Aorta (tissue), 5 donors: ENCODE measurements at places on chromosomes 11 and 22. TPM values are rescaled to one million over a fixed set of nuclear protein-coding genes. Genes with fewer than 3 reads are reported as not detected.

DNA sequence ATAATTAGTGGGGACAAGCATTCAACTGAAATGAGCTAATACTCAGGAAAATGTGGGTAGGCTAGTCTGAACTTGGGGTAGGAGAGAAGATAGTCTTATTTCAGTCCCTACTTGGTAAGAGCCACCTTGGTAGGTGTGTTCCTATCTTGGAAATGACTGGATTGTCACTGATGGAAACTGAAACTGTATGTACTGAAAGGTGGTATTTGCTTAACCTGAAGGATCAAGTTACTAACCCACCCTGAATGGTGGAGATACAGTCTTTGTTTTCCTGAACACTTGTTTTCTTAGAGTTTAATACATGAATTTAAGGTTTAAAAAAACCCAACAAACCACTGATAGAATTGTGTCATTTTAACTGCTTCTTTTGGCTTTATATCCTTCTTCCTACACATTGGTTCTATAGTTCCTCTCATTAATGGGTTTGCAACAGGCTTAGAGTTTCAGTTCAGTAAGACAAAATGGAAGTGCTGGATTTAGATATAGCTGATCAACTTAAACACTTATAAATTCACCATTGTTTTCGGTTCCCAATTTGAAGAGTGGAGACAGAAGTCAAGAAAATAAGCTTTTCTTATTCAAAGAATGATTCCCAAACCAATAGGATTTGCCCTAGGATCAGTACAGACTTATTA lies 4.2 kb downstream of the FAR1 start:
- H3K27me3 ChIP-seq = no peaks in the 10 kb centered on the region
- no peak overlapping the region for H3K27ac ChIP-seq
- DNase-seq = no peak
- H3K4me1 ChIP-seq = no peaks in the 10 kb centered on the region
- H3K36me3 ChIP-seq = no peaks in the 10 kb centered on the region
- no peak overlapping the region for H3K4me3 ChIP-seq

DNA sequence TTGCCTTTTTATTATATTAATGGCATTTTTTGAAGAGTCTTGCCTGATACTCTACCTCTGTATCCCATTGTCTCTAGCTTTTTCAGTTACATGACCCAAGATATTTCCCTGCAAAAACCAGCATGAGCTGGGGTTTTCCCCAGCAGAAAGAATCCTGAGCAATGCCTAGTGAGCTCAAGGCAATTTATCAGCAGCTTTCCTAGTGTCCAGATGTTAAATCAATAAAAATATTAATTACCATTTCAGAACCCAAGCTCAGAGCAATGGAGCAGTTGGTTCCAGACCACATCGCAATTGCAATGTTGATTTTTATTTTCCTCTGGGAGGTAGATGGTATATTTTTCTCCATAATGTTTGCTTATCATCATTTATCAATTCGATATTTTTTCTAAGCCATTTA lies 137.2 kb downstream of the RAB38 start:
- no peaks in the 10 kb centered on the region for H3K27me3 ChIP-seq
- H3K27ac ChIP-seq = no peak overlapping the region
- no peak for DNase-seq

DNA sequence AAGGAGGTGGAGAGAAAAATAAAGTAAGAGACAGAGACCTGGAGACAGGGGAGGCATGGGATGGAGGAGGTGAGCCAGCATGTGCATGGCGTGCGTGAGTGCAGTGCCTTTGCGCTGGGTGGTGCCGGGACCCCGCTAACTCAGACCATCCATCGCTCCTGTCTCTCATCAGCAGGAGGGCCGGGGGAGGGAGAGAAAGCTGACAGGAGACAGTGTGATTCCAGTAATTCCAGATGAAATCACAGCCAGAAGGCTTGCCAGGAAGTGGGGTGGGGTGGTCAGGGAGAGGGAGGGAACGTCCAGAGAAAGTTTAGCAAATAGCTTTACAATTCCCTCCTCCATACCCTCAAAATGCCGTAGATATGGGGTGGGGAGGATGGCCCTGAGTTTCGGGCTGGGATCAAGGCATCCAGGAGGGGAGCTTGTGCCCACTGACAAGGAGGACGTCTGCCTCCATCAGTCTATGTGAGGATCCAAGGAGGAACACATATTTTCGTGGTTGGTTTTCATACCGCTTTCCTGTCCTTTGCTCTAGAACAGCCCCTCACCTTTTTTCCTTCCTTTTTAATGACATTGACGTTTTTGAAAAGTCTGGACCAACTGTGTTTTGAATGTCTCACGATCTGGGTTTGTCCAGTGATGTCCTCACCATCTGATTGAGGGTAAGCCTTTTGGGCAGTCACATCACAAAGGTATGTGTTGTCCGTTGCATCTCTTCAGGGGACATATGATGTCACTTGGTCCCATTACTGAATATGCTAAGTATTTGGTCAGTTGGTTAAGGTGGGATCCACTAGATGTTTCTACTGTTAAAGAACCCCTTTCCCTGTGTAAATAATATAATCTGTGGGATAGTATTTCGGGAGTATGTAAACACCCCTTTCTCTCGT lies 567.3 kb downstream of the MIAT start:
- H3K36me3 ChIP-seq = no peaks in the 10 kb centered on the region
- H3K4me3 ChIP-seq = no peak overlapping the region
- H3K27me3 ChIP-seq = peaks cover 2% of the 10 kb centered on the region
- DNase-seq = no peak

The STX5 gene
- 46.4 TPM for total RNA-seq

The MMP8 gene
- 0.60 TPM for total RNA-seq
